ENCODE measurements at places on chromosomes 5 and 9. TPM values are rescaled to one million over a fixed set of nuclear protein-coding genes. Genes with fewer than 3 reads are reported as not detected.
A peak's percentile ranks its signal among the peaks of the same experiment; 100 is the strongest.

DNA sequence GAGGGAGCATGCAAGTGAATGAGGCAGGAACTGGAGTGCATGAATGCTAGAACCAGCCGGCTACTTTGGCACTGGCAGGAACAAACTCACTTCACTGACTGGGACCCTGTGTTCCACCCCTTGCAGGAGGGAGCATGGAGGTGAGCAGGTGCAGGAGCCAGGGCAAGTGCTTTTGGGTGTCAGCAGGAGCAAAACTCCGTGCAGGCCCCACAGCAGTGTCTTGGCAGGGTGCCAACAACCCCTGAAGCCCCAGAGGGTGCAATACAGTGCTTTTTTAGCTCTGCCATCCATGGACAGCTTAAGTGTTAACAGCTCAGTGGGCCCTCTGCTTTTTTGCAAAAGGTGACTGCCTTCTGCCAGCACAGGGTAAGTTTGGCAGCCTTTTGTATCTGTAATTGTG is 245.8 kb upstream of the PCSK5 start:
- H3K36me3 ChIP-seq, result no peaks in the 10 kb centered on the region
- no peaks in the 10 kb centered on the region for H3K27me3 ChIP-seq
- no peak overlapping the region for H3K4me3 ChIP-seq
- DNase-seq, result no peak

- H3K4me1 ChIP-seq, result peaks cover 25% of the 10 kb centered on the region
- H3K4me3 ChIP-seq, result peak overlapping the region; percentile 41
- H3K36me3 ChIP-seq, result peaks cover 25% of the 10 kb centered on the region
- H3K27ac ChIP-seq, result peak overlapping the region; percentile 90
- H3K27me3 ChIP-seq, result no peaks in the 10 kb centered on the region
- peak; percentile 90 for DNase-seq
Observed at GRCh38 chr9:35728041-35728971, 3.7 kb downstream of the TLN1 start.

DNA sequence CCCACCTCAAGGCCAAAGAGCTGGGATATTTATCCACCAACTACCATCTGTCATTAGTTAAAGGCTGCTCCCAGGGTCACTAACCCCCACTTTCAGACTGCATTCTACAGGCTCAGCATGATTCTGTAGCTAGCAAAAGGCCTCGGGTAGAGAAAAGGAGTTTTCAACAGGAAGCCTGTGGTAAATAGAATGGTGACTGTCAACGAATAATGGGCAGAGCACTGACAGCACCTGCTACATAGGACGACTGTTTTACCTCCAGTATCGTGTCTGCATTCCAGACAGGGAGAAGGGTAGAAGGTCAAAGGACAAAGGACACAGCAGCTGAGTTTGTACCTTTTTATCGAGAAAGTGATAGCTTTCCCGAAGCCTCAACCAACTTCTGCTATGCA is 20.3 kb downstream of the MFAP3 start:
- no peak for DNase-seq
- no peak overlapping the region for H3K4me3 ChIP-seq
- peaks cover 2% of the 10 kb centered on the region for H3K4me1 ChIP-seq
- no peak overlapping the region for H3K27ac ChIP-seq
- peaks cover 3% of the 10 kb centered on the region for H3K36me3 ChIP-seq
- no peaks in the 10 kb centered on the region for H3K27me3 ChIP-seq

DNA sequence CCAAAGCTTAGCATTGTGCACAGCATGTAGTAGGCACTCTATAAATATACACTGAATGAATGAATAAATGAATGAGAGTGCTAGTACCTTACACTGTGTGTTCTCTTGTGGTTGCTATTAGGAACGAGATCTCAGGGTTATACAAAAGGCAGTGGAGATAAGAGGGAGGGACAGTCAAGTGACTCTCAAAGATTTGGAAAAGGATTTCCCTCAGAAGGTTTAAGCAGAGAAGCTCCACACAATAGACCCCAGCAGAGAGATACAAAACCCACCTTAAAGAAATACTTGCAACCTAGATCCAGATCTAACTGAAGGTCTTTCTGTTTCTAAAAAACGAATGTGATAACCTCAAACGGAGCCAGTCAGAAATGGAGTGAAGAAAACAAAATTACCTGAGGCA is 11.8 kb upstream of the EFNA5 start:
- H3K36me3 ChIP-seq, result no peaks in the 10 kb centered on the region
- DNase-seq, result no peak
- H3K4me1 ChIP-seq, result no peaks in the 10 kb centered on the region
- peaks cover 2% of the 10 kb centered on the region for H3K27me3 ChIP-seq
- H3K4me3 ChIP-seq, result no peak overlapping the region
- H3K27ac ChIP-seq, result no peak overlapping the region

Gene OR1L6
- total RNA-seq, result not detected

Gene CCDC192
- not detected for total RNA-seq

Gene PCDHA7
- under 0.01 TPM for total RNA-seq
